T-helper 9 cell (primary cell): ENCODE measurements at places on chromosomes 6 and 20.

GRCh38 chr6:129353067-129353466 lies 356.9 kb downstream of the ARHGAP18 start:
- no peak for DNase-seq

- no peak for DNase-seq
Observed at GRCh38 chr20:23215344-23215995, 129.3 kb upstream of the CD93 start.

- DNase-seq = no peak
Observed at GRCh38 chr6:113352029-113352801, 504.9 kb upstream of the MARCKS start.

GRCh38 chr6:111992851-111993250 lies 61.1 kb upstream of the CCN6 start:
- DNase-seq = peak; percentile 49

- no peak for DNase-seq
Observed at GRCh38 chr6:25971187-25971821, 8.7 kb downstream of the TRIM38 start.

DNA sequence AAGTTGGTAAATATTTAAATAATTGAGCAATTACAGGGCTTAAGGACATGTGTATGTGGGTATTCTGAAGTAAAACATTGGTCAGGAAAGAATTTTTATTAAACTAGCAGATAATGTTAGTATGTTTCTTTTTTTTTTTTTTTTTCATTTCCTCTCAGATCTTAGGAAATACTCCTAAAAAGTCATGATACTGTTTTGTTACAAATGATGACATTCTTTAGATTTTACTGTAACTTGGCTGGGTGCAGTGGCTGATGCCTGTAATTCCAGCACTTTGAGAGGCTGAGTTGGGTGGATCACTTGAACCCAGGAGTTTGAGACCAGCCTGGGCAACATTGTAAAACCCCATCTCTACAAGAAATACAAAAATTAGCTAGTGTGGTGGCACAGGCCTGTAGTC lies 41.5 kb downstream of the CDC40 start:
- DNase-seq = no peak
